Panc1 (cell line): ENCODE measurements at places on chromosomes 13 and 19.

DNA sequence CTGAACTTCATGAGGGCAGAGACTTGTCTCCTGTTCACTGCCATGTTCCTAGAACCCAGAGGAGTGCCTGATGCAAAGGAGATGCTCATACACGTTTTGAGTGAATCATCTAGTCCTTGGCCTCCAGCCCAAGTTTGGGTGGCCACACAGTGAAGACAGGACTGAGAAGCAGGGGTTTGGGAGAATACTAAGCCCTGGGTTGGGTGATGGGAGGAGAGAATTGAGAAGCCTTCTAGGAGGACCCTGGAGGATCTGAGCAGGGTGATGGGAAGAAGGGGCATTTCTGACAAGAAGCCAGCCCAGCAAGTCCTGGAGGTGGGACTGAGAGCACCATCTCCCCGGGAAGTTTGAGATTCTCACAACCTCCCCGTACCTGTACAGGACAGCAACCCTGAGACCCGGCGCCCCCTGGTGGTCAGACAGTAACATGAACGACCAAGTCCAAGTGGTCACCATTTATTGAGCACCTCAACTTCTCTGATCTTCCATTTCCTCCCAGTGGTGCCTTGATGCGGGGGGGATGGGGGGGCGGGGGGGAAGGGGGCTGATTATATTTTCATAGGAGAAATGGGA, 11.0 kb downstream of the CTU1 start:
- DNase-seq: no peak

DNA sequence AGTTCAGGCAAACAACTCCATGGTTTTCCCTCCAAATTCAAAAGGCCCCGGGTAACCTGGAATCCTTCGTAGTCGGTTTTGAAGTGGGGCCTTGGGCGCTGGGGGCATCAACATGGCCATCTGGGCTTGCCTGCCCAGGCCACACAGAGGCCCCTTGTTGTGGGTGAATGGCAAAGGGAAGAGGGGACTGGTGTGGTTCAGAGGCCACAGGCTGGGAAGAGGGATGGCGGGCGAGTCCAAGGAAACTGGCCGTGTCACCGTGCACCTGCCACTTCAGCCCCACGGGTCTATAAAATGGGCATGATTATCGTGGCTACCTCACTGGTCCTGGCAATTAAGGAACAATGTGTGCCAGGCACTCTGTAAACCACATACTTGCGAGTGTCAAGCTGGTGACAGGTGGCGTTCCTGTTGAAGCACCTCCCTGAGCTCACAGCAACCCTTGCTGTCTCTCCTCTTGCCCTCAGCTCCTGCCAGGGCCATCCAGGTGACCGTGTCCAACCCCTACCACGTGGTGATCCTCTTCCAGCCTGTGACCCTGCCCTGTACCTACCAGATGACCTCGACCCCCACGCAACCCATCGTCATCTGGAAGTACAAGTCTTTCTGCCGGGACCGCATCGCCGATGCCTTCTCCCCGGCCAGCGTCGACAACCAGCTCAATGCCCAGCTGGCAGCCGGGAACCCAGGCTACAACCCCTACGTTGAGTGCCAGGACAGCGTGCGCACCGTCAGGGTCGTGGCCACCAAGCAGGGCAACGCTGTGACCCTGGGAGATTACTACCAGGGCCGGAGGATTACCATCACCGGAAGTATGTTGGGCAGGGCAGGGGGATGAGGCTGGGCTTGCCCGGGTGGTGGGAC, 1.3 kb downstream of the LSR start:
- DNase-seq: no peak

DNA sequence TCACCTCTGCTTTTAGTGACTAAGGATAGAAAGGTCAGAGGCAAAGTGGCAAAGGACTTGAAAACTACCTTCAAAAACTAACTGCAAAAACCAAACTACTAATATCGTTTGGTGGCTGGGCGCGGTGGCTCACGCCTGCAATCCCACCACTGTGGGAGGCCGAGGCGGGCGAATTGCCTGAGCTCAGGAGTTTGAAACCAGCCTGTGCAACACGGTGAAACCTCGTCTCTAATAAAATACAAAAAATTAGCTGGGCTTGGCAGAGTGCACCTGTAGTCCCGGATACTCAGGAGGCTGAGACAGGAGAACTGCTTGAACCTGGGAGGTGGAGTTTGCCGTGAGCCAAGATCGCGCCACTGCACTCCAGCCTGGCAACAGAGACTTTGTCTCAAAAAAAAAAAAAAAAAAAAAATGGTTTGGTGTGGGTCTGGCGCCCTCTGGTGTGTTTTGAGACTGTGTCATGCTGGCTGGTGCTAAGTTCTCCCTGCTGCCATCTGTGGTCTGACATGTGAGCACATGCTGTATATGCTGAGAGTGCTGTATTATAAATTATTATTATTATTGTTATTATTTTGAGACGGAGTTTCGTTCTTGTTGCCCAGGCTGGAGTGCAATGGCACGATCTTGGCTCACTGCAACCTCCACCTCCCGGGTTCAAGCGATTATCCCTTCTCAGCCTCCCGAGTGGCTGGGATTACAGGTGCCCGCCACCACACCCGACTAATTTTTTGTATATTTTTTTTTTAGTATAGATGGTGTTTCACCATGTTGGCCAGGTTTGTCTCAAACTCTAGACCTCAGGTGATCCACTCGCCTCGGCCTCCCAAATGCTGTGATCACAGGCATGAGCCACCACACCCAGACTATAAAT, 36.0 kb upstream of the RNF17 start:
- DNase-seq: peak; percentile 47

GRCh38 chr13:27211771-27212364, 39.5 kb upstream of the RPL21 start:
- DNase-seq: no peak

DNA sequence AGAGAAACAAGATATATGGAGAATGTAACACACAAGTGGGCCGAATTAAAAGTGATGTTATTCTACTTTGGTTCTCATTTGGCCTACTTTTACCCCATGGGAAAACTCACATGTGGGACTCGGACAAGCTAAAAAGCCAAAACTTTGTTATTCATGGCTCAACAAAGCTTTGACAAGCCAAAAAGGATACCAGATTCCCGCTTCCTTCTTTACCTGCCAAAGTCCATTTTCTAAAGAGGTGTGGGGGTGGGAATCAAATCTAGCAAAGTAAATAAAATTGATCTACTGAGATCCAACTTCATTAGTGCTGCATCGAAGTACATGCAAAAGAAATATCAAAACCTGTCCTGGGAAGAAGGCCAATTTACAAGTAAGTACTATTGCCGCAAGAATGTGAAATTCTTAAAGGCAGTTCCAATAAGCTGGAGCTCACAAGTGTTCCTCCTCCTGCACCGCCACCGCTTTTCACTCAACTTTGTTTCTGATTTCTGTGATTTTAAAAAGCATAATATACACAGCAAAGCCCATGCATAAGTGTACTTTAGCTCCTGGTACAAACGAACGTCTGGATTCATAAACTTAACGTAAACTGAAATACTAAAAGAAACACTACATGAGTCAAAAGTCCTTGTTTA, 1.1 kb downstream of the LNX2 start:
- no peak for DNase-seq

DNA sequence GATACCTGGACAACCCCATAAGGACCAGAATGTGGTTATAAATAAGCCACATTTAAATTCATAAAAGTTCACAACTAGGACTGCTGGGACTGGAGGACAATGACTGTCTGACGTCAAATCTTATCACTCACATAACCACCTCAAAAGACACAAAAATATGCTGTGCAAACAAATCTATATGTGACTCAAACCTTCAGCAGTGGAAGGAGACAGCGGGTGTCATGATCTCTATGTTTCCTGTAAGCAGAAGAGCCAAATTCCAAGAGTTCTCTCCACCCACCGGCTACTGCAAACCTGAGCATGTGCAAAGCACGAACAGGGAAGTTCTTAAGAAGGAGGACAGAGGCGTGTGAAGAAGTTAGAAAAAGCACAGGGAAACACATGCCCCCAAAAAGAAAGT, 113.2 kb downstream of the MYCBP2 start:
- DNase-seq: no peak

DNA sequence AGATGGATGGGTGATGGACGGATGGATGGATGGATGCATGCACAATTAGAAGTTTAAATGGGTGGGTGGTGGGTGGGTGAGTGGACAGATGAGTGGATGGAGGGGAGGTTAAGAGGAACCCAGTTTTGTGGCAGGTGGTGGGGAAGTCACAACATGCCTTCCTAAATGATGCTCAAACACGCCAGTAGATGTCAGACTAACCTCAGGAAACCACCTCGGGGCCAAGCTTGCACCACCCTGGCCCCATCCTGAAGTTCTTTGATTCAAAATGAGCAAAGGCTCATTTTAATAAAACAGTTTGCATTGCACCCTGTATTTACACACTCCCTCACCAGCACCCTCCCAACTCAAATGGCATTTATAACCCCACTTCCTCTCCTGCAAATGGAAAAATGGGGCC, 91.4 kb upstream of the CACNA1A start:
- DNase-seq: peak; percentile 27

DNA sequence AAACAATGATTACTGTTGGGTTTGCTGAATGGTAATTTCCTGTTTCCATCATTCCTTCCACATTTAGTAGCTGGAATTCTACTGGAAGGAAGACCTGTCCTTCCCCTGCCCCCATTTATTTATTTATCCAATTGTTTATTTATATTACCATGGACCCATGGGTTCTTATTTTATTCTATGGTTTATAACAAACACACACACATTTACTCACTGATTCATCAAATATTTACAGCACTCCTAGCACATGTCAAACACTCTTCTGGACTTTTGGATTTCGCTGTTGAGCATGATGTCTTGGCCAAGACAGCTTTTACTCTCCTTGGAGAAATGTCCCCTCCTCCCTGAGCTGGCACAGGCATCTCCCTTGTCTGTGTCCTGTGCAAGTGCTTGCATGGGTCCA, 227.8 kb upstream of the MAB21L1 start:
- DNase-seq: no peak

- no peak for DNase-seq
Measured at GRCh38 chr19:1942078-1942933, 1.3 kb downstream of the CSNK1G2 start.

- no peak for DNase-seq
Measured at GRCh38 chr13:20778311-20778710, 4.5 kb upstream of the EEF1AKMT1 start.

DNA sequence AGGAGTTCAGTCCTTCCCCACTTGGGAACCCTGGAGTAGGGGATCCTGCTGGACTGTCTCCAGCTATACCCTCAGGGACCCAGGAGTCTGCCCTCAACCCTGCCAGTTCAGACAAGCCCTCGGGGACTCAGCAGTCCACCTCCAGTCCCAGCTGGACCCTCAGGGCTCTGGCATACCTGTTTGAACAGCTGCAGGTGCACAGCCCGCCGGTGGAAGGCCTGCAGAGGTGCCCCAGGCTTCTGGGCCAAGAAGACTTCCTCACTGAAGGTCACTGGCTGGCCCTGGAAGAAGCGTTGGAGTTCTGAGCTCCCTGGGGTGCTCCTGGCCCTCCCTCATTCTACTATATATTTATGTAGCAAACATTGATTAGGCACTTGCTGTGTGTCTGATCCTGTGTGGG, 8.6 kb downstream of the CRB3 start:
- DNase-seq: no peak

DNA sequence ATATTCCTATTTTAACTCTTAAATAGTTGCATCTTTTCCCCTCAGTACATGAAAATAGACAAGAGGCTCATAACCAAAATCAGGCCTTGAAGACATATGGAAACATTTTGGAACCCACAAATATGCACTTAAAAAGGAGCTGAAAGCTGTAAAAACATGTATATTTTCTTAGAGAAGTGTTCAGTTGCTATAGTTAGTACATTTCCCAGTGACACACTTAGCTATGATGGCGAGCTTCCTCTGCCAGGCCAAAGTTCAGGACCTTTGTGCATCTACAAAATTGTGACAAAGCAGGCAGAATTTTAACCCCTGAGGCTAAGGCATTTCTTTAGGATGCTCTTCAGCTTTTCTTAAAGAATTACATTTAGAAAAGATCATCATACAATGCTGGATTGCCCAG, 54.5 kb downstream of the RCBTB2 start:
- DNase-seq: no peak

- DNase-seq: no peak
Measured at GRCh38 chr19:11281356-11282049, 14.5 kb upstream of the TSPAN16 start.

- no peak for DNase-seq
Measured at GRCh38 chr19:2063824-2064223, 12.8 kb upstream of the MKNK2 start.

GRCh38 chr19:17341386-17341785, 4.0 kb downstream of the GTPBP3 start:
- no peak for DNase-seq

DNA sequence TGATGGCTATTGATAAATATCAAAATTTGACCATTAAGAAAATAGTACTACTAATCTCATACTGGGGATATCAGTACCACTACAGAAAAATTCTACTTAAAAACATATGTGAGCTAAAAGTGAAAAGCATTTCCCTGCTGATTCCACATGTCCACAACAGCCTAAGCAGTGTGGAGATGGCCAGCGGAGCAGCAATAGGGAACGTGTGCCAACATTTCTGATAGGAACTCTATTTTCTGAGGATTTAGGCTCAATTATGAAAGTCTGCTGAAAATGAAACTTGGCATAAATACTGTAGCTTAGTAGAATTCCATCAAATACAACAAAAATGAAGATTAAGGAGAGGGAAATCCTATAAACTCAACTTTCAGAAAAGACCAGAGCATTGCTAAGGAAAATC, 311.6 kb downstream of the ENOX1 start:
- no peak for DNase-seq

DNA sequence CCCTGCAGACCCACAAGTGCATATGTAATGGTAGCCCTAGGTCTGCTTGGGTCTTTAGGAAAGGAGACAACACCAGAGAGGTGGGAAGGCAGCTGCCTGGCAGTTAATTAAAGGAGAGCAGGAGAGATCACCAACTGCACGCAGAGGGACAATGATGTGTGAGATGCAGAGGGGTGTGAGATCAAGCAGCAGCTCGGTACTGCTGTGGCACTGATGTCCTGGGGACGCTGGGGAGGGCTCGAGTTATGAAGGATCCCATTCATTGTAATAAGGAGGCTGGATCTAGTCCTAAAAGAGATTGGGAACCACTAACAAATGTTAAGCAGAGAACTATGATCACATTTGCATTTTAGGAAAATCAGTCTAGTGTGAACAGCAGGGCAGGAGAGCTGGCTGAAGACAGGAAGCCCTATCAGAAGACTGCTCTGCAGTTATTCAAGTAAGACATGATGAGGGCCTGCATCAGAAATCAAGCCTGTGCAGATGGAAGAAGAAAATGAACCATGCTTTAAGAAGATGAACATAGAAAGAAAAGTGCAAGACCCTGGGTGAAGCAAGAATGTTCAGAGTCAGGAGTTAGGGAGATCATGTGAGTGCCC, 80.4 kb downstream of the DLEU7 start:
- no peak for DNase-seq

- DNase-seq: no peak
Measured at GRCh38 chr19:45781214-45782161, 802 bp downstream of the DMPK start.

- no peak for DNase-seq
Measured at GRCh38 chr13:98039964-98040363, 86.5 kb downstream of the IPO5 start.

DNA sequence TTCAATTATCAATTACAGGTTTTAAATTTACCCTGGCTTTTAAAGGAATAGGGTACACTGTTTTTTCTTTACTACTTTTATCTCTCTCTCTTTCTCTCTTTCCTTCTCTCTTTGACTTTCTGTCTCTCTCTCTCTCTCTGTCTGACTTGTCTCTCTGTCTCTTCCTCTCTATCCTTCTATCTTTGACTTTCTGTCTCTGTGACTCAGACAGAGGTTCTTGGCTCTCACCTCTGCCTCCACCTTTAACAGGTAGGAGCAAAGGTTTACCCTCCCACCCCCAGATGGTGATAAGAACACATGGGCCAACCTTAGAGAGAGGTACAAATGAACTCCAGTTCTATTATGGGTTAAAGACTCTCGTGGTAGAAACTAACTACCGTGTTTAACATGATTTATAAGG, 20.3 kb upstream of the FAM124A start:
- DNase-seq: no peak
